ENCODE measurements at places on chromosomes 3 and 15. TPM values are rescaled to one million over a fixed set of nuclear protein-coding genes. Genes with fewer than 3 reads are reported as not detected.

KLF15 gene
- 2.0 TPM for total RNA-seq

FOXB1 gene
- not detected for total RNA-seq

MAP3K13 gene
- 45.7 TPM for total RNA-seq

DNA sequence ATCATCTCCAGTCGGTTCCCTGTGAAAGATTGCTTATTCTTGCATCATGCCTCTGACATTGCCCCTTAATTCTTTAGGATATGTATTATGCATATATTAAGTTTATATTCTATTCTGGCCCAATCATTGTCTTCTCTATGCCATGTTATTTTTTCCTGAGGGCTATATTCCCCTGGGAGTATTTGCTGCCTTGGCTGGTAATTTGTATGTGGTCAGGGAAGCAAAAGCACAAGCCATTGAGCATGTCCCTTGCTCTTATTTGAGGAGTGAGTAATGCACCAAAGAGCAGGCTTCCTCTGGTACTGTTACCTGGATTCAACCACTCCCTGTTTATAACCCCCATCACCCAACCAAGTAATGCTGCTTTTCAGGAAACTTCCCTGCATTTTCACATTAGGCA lies 36.3 kb downstream of the STAC start:
- DNase-seq, result no peak

- DNase-seq, result no peak
Observed at GRCh38 chr15:29309139-29309538, 39.5 kb upstream of the NSMCE3 start.
